ENCODE measurements at places on chromosomes 6 and 20. TPM values are rescaled to one million over a fixed set of nuclear protein-coding genes. Genes with fewer than 3 reads are reported as not detected.

DNA sequence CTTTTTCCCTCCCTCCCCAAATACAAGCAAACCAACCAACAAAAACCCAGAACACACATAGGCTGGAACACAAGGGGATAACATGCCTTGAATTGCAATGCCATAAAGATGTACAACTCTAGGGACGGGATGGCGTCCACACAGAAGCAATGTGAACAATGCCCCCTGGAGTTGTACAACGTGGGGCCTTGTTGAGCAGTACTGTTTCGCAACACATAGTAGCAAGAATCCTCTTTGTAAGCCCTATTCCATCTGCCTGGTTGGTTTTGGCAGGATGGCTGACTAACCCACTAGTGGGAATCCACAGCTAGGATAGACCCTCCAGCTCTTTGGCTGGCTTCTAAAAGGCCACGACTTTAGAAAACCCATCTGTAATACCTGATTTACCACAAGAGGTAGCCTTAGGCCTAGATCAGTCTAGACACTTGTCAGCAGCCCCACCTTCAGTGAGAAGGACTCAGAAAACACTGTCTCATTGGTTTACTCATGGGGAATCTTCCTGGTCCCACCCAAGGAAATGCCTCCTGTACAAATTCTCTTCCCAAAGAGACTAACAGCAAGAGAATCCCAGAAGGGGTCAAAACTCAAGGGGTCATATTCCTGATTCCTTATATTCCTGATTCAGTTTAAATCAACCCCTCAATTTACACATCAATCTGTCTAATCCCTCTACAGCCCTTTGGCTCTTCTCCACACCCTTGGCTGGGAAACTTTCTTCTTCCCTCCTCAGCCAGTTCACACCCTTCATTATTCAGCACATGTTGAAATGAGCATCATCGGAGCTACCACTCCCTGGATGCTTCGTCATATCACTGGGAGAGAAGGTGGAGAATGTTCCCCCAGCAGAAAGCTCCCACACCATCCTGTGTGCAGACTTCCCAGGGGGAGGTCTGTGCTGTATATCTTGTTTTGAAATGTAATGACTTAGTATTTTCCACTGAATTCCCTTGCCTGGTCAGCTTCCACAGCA is 622.4 kb upstream of the FLRT3 start:
- DNase-seq: peak; percentile 94

DNA sequence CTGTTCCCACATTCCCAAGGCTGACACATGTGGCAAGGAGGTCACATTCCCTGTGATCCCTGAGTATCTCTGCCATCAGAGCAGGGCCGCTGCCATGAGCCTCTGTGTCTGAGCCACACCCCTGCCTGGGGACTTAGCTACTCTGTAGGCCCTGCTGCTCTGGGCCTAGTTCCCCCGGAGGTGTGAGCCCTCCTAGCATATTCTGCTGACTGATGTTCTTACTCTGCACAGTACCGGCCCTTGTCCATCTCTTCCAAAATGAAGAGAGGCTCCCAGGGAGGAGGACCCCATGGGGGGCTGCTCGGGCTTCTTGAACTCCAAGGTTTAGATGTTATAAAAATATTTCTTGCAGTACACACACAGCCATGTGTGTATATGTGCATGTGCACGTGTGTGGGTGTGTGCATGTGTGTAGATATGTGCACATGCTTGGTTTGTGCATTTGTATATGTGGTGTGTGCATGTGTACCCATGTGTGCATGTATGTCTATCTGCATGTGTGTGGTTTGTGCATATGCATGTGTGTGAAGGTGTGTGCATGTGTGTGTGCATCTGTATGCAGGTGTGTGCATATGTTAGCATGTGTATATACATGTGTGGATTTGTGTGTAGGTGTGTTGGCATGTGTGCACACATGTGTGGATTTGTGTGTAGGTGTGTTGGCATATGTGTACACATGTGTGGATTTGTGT is 101.2 kb downstream of the ERMARD start:
- no peak for DNase-seq

GRCh38 chr20:36199345-36200257 is 36.7 kb upstream of the AAR2 start:
- peak; percentile 63 for DNase-seq

DNA sequence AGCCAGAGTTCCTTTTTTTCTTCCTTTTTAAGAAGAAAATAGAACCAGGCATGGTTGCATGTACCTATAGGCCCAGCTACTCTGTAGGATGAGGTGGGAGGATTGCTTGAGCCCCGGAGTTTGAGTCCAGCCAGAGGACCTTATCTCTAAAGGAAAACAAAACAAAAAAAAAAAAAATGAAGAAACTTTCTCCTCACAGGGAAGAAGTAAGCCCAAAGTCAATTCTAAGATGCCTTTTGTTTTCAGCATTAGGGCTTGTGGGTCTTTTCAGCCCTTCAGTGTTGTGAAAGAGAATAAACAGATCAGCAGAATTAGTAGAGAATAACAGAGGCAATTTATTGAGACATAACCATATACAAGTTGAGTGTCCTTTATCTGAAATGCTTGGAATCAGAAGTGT is 26.8 kb downstream of the ZNF451 start:
- no peak for DNase-seq

PHACTR1 gene
- total RNA-seq: under 0.01 TPM

Measured in bronchial epithelial cell (primary cell).